Caudate nucleus (tissue), 63 donors: ENCODE measurements at places on chromosomes 7 and 10.
A peak's percentile ranks its signal among the peaks of the same experiment; 100 is the strongest.

DNA sequence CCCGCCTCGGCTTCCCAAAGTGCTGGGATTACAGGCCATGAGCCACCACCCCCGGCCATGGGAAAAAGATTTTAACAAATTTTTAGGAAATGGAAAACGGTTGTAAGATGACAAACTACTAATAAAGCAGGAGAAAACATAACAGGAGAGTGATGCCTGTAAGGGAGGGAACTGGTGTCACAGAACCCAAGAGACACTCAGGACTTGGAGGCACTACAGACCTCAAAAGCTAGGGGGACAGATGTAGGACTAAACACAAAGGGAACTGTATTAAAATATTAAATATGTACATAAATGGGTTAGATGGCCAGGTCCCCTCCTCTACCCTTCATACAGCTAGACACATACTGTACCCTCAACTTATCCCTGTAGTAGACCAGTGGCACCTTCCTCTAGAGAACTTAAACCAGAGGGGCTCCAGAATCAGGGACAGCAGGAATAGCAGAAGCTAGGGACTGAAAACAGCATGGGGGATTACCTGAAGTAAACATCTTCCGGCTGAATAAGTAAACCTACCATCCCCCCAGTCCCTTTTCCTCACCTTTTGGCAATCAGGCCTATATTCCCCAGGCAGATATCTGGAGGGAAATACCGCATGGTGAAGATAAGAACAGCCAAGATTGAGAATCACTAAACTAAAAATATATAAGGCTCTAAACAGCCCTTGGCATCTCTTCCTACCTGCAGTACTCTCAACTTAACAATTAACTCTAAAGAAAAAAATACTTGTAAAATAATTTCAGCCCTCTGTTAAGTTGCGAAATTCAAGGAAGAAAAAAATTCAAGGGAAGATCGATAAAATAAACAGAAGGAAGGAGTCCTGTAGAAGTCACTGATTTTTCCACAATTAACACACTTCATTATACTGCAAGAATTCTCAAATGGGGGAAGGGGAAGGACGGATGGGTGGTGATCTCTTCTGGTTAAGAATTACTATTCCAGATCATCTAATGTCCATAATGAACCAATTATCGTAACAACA, 15.5 kb downstream of the TM9SF3 start:
- DNase-seq = no peak

GRCh38 chr10:8640301-8640700, 585.8 kb downstream of the GATA3 start:
- DNase-seq = no peak

- no peak for DNase-seq
These were observed 118.3 kb downstream of the DGKI start for GRCh38 chr7:137728426-137728825.

GRCh38 chr7:16982640-16983350, 101.0 kb upstream of the AGR3 start:
- DNase-seq = peak; percentile 16

GRCh38 chr7:9307131-9307530, 873.7 kb downstream of the NXPH1 start:
- DNase-seq = no peak

GRCh38 chr7:145104400-145104799, 268.5 kb upstream of the TPK1 start:
- no peak for DNase-seq

GRCh38 chr10:35413985-35414861, 77.9 kb downstream of the CCNY start:
- DNase-seq = peak; percentile 82

DNA sequence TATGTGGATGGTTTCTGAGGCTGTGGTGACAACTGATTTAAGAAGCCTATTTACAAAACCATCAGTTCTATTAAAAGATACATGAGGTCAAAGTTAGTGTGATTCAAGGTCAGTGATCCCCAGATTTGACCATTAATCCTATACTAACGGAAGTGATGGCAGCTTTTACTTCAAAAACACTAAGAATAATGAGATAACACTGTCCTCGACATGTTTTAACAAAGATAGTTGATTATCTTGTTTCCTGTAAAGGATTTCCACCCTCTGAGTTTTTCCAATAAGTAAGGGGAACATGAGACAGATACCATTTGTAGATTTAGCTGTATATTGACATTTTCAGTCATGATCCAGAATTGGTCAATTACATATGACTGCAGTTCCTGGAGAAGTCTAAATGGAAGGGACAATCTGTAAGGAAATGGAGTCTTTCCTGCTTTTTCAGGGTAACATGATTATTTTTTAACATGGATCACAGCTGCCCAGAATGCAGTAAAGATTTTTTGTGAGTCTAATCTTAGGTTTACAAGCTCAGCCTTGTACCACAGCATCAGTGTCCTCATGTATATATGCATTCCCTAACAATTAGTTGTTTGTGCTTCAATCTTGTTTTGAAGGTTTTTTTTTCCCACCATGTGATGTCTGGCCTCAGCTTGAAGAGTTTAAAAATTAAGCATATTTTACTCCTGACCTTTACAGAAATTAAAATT, 188.0 kb downstream of the PPP1R9A start:
- DNase-seq = no peak

- DNase-seq = no peak
These were observed 57.1 kb upstream of the KMT2E start for GRCh38 chr7:104956753-104957450.

DNA sequence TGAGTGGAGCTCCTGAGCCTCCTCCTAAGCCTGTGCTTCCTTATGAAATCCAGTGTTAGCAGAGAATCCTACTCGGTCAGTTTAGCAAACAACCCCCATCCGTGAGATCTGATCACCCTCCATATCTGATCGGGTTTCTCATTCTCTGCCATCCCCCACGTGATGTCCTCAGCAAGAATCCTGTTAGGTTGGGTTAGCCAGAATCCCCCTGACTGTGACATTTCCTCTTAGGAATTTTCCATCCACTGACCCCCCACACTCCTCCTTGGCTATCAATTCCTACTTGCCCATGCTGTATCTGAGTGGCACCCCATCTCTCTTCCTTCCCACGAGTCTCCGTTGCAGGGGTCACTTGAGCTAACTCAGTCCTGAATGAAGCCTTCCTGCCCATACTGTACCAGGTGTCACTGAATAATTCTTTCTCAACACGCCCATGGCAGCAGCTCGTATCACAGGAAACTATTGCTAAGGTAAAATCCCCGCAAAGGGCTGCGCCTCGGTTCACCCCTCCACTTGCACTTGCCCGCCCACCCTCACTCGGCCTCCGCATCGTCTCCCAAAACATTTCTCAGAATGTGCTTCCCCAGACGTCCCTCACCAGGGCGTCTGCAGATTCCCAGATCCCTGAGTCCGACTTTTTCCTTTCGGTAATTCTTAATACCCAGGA, 44.1 kb downstream of the MYOF start:
- DNase-seq = no peak

DNA sequence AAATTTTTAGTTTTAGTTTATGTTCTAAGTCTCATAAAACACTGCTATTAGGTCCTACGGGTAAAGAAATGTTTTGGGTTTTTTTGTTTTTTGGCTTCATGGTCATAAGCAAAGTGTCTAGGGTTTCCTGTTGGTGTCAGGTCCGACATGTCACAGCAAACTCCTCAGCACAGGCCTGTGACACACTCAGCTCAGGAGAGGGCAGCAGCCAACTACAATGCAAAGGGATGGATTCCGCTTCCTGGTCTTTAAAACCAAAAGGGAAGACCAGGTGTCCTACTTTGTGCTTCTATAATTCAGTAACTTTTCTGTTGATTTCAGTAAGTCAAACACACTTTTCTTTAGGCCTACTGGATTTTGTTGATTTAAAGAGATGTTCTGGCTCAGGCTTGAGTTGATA, 83.8 kb upstream of the MACROH2A2 start:
- DNase-seq = no peak

DNA sequence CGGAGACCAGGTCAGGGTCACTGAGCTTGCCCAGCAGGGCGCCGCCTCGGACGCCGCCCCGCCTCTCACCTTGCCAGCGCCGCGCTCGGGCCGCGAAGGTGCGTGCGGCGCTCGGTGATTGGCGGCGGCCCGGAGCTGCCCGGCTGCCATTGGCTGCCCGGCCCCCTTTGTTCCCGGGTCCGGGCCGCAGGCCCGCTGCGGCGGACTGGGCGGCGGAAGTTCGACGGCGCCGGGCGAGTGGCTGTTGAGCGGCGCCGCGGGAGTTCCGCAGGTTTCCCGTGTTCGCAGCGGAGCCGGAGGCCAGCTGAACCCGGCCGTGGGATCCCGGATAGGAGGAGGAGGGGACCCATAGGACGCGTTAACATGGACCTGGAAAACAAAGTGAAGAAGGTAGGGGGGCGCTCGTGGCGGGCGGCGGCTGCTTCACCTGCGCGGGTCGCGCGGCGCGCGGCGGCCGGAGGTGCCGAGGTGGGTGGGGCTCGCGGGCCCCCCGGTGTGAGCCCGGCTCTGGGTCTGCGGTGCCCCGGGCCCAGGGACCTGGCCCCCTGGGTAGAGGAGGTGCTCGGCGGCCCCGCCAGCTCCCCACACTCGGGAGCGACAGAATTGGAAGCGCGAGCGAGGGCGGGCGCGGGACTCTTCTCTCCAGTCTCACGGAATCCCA, at the start of gene TES:
Gene TES, plus strand, starts transcription at position 195 of the 661 bp plus-strand sequence. Its CDS starts 169 bp downstream, at position 364.
- DNase-seq = no peak

DNA sequence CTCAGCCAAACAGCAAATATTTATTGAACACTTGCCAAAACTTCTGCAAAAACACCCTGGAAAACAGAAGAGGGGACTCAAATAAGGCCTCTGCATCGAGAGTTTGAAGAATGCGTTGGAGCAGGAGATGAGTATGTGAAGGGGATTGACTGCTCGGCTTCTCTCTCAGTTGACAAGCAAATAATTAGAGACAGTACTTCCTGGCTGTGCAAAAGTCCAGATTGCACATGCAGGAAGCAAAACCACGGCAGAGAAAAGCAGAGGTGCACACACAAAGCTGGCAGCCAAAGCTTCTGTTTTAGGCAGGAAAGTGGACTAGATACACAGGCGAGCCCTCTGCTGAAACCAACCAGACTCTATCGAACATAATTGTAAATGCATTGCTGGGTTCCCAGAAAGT, 343.6 kb upstream of the MGMT start:
- DNase-seq = no peak

DNA sequence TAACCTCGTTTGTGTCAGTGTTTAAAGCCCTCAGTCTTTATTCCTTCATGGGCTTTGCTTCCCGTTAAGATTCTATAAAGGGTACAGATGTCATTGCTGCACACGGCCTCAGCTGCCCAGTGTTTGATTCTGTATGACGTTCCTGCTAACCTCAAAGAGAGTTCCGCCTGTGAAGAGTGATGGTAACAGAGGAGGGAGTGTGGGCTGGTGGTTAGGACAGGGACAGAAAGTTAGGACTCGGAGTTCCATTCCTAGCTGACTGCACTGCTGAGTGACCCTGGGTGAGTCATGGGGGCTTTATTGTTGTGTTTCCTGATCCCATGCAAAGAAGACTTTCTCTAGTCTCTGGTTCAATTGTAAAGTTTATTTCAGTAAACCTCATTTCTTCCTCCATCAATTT, 227.1 kb downstream of the DYNC1I1 start:
- no peak for DNase-seq

- DNase-seq = no peak
These were observed 3.9 kb downstream of the ADCY1 start for GRCh38 chr7:45578022-45578421.

DNA sequence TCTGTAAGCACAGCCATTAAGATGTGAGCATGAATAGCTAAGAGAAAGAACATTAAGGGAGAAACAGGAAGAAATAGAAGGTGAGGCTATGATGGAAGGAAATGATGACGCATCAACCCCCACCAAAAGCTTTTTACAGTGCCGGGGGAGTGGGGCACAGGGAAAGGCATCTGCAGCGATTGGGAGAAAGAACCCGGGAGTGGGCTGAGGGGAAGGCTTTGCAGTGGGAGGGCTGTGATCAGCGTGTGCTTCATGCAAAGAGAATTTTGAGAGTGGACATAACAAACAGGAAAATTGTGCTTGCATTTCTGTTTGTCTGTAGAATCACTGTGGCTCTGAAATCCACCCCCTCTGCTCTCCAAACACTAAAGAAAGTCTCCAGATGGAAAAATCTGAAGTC, 250.8 kb downstream of the KCNMA1 start:
- DNase-seq = peak; percentile 18

DNA sequence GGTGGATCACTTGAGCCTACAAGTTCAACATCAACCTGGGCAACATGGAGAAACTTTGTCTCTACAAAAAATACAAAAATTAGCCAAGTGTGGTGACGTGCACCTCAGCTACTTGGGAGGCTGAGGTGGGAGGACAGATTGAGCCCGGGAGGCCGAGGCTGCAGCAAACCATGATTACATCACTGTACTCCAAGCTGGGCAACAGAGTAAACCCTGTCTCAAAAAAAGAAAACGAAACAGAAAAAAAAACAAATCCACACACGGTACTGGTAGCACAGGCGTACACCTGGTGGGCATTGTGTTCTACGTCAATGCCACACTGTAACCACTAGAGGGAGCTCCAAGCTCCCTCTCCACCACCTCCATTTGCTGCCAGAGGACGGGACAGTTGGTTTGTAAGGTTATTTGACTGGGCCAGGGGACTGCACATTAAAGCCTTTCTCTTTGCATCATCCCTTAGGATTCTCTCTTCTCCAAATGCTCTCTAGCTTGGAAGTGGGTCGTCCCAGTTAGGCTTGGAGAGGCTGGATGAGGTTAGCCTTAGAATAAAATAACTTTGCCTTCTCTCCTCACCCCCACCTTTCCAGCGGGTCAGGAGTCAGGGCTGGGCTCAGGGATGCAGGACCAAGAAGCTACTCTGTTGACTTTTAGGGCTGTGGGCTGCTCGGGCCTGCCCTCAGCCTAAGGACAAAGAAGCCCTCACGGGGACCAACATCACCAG, 130.8 kb downstream of the SORBS1 start:
- DNase-seq = no peak

DNA sequence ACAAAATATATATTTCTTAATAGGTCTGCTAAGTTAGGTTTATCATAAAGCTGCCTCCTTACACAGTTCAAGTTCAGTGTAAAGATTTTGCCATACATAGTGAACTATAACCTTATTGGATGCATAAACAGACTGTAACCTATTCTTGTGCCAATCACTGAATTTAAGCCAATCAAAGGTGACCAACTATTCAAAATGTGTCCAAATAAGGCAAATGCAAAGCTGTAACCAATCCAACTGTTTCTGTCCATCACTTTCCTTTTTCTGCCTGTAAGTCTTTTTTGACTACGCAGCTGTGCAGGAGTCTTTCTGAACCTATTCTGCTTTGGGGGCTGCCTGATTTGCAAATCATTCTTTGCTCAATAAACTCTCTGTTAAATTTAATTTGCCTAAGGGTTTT, 11.6 kb upstream of the DNMBP start:
- no peak for DNase-seq
